ENCODE measurements at places on chromosomes 5 and 9. TPM values are rescaled to one million over a fixed set of nuclear protein-coding genes. Genes with fewer than 3 reads are reported as not detected.

DNA sequence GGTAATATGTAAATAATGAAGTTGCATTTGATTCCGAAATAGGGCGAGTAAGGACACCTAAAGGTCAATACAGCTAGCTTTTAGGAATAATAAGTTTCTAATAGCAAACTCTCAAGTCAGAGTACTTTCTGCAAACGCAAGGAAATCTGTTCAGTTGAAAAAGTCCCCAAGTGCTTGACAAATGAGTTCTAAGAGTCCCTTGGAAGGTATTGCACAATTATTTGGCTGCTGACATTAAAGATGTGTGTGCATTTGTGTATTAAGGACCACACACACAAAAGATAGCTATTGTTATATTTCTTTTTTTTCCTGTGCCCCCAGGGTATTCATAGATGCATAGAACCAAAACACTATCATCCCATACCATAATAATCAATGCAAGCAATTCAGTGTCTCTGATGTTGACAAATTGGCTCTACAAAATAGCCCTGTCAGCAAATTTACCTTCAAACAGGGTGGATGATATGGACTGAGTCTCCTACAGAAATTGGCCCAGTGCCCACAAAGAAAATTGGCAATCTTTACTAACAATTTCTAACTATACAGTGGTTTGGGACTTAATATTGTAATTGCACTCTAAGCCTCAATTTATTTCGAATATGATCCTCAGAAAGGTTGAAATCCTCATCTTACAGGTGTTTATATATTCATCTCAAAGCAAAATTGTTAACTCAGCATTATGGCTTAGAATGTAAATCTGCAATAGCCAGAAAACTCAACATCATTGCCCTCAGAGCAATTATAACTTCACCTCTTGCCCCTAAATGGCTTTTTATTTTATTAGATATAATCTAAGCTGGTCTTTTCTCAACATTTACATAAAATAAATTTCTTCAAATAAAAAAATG is 827.2 kb downstream of the MAT2B start:
- no peak for ATAC-seq

DNA sequence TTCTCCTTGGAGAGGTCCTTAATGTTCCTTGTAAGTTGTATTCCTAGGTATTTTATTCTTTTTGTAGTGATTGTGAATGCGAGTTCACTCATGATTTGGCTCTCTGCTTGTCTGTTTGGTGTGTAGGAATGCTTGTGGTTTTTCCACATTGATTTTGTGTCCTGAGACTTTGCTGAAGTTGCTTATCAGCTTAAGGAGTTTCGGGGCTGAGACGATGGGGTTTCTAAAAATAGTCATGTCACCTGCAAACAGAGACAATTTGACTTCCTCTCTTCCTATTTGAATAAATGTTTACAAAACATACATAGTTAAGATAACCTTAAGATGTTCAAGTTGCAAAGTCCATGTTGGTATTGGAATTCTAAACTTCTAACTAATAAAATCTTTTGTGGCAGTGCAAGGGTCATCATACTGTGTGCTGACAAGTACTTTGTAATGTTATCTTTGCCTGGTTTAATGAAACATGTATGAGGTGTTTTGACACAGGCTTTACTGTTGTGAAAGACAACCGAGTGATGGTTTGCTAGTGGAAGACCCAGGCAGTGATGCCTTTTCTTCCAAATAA is 286.2 kb downstream of the MRPS30 start:
- ATAC-seq = no peak

Gene BTNL3
- total RNA-seq = not detected

Gene ANKRD18B
- 4.7 TPM for total RNA-seq

- no peak for ATAC-seq
These were observed 50.9 kb upstream of the EQTN start for GRCh38 chr9:27347889-27348288.

Gene SAPCD2
- 10.5 TPM for total RNA-seq

Gene CERT1
- total RNA-seq = 17.5 TPM

GRCh38 chr9:124880501-124880900 is 18.6 kb downstream of the ARPC5L start:
- ATAC-seq = peak; percentile 19

- no peak for ATAC-seq
These were observed 53.8 kb downstream of the ABHD17B start for GRCh38 chr9:71857159-71857558.

Gene PHF24
- total RNA-seq = 0.19 TPM

GRCh38 chr9:92482805-92483204 is 499 bp upstream of the ASPN start:
- peak; percentile 5 for ATAC-seq

Gene DBH
- total RNA-seq = 0.16 TPM

Gene TMEM232
- total RNA-seq = 4.1 TPM

DNA sequence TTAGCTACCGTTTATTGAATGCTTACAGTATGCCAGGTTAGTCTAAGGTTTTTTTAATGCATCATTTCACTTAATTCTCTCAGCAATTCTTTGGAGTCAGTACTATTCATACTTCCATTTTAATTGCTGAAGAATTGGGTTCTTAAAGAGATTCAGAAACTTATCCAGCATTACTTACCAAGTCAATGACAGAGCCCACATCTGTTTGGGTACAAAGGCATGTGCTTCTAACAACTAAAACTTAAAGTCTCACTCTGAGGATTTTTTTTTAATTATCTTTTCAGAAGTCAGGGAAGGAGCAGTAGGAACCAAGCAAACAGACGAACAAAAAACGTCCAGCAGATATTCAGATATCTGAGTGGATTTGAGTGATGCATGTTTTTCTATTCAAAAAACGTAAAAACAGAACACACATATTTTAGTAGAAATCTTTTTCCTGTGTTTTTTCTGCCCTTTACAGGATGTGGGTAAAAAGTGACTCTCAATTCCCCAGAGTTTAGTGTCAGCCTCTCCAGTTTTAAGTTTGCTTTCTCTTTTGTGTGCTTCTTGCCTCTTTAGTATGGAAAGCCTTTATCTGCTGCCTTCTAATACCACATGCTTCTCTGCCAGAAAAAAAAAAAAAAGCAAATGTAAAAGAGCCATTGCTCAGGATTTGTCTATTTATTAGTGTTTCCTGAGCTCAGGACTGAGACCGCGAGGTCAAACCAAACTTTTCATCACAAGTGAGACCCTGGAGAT is 118.0 kb downstream of the PRKACG start:
- ATAC-seq = peak; percentile 24

DNA sequence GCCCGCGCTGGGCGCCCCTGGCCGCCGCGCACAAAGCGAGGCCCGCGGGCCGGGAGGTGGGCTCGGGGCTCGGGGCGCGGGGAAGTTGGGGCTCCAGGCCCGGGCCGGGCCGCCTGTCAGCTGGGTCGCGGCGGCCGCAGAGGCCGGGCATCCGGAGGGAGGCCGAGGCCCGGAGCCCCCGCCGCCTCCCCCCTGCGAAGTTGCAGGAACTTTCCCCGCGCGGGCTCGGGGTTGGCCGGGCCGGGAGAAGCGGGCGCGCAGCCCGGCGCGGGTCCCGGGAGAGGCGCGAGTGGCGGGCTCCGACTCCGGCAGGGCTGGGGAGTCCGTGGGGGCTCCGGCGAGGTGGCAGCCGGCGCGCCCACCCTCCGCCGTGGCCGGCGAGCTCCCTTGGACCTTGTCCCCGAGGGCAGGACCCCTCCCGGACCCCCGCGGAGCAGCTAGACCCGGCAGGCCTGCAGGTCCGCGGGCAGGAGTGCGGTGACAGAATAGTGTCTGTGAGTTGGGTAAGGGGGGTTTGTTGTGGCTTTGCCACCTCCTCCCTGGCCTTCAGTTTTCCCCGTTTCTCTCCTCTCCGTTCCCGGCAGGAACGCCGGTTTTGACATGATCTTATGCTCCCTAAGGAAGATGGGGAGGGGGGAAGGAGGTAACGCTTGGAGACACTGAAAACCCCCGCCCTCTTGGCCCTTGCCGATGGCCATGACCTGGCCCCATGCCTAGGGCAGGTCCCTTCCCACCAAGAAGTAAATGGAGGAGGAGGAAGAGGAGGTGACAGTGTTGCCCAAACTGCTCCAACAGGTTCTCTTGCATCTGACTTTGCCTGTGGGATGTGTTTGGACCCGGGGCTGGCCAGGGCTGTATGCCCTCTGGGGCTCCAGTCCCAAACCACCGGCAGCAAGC is 942 bp downstream of the PHF2 start:
- ATAC-seq = peak; percentile 12

DNA sequence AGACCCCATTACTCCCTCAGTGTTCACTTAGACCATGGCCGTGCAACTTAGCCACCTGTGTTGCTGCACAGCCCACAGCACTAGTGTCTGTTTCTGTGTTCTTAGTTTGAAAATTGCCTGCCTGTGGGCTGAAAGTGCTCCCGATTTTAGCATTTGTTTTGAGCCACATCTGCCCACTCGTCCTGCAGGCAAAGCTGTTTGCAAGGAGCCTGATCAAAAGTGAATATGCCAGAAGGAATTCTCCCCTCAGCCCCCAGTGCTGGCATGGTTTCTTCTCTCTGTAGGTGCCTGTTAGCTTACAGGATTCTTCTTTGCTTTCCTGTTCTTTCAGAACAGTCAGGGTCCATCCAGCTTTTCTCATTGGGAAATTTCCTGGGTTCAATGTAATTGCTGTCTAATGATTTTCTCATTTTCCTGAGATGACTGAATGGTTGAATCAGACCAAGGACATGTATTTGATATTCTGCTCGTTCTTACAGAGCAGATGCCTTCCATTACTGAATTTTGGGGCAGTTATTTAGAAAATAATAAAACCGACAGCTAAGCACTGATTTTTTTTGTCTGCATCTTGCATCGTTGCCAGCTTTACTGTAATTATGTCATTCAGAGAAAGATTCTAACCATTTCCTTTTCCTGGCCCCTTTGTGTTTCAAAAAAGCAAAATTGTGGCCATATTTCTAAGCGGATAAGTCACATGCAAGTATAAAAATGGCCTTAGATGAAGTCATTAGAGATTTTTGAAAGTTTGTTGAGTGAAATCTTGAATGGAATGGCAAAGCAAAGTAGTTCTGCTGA is 111.1 kb upstream of the CKMT2 start:
- ATAC-seq = no peak

- no peak for ATAC-seq
These were observed 71.2 kb upstream of the PARP8 start for GRCh38 chr5:50595199-50595598.

GRCh38 chr5:22033066-22033465 is 820.1 kb downstream of the CDH12 start:
- no peak for ATAC-seq

Gene SPARC
- 26.8 TPM for total RNA-seq

Gene FREM1
- 1.1 TPM for total RNA-seq

Gene SLC9A3
- total RNA-seq = 1.2 TPM

All from motor neuron (in vitro differentiated cells).